ENCODE measurements at places on chromosomes 2 and 18.

GRCh38 chr2:6442252-6442985 is 423.3 kb downstream of the CMPK2 start:
- DNase-seq: no peak

DNA sequence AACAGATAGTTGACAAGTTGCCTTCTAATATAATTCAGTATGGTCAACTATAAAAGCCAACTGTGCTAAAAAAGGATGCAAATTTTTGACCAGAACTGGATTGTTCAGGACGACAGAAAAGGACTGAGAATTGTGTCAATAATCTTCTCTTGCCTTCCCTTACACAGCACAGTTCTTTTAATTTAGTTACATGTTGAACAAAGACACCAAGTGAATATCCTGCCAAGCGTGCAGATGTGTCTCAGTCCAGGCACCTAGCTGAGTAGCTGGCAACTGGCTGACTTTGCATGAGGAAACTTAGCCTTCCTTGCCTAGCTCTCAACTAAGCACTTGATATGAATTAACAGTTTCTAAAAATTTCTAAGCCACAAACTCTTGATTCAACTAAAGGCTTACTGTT is 801.4 kb downstream of the BCL11A start:
- DNase-seq: no peak

GRCh38 chr18:45104049-45104395 is 423.3 kb downstream of the SETBP1 start:
- DNase-seq: no peak

DNA sequence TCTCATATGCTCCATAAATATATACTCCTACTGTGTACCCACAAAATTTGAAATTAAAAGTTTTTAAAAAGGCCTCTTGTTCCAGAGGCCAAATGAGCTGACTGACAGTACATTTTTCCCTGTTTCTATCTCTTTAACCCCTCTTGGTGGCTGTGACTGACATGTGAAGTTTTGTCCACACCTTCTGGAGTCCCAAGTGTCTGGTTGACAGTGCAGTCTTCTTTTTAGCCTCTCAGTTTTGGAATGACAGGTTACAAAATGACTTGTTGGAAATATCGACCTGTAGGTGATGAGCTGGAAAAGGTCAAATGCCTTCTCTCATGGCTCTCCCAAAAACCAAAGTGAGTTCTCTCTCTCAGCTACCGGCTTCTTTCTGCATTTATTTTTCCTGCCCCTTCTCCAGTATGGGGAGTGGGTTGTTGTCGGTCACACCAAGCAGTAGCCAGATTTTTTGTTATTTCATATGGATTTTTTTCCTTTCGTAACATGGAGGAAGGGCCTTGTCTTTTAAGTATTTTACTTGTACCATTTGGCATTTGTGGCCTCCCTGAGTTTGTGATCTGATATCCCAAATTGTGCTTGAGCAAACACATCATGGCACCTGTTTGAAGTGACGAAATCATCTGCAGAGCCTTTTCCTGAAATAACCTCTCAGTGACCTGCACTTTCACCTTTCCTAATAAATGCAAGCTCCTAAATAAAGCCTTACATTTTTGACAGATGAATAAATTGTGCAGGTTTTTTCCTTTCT is 143.9 kb downstream of the ESCO1 start:
- DNase-seq: no peak

DNA sequence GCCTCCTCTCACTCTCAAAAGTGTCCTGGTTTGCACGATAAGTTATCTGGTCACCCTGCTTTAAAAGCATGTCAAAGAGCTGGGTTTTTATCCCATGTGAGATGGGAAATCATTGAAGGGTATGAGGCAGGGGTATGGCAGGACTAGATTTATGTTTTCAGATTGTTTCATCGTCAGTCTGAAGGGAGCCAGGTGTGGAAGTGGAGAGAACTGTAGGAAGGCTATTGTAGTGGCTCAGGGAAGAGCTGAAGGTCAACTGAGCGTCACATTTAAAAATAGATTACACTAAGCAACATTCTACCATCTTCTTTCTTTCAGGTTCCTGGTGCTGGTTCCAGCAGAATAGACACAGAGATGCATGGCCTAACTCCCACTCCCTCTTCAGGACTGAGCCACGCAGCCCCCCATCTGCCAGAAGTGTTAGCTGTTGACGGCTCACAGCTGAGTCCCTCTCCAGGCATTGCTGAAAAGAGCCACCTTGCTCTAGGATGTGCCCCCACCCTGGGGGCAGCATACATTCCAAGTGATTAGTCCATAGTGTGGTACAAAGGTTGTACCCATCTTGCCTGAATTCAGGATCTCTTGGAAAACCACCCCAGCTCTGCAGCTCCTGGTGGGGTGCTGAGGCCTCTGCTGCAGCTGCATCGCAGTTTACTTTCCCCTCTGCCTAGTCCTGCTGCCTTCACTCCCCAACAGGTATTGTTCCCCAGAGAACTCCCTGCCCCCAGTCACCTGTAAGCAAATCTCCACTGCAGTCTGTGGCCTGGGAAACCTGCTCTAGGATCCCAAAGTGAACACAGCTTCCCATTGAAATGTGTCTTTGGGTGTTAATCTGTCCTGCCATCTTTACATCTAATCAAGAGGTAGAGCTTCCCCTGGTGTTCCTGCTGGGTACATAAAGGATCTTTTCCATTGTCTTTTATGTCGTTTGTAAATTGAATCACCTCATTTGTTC is 79.5 kb upstream of the KLF7 start:
- DNase-seq: no peak

DNA sequence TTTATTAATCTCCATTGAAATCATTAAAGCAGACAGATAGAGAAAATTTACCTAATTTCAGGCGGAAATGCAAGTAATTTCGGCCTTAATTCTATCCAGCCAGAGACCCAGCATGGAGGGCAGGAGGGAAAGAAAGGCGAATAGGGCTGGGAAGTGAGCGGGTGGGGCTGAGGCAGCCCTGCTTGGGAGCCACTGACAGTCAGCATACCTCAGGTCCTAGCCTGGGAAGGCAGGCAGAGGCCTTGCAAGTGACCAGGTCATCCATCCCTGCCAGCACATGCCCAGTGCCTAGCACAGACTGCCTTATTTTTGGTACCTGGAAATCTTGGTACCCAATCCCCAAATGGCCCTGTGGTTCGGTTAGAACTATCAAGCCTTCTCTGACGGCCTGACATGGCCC is 1.5 kb downstream of the GDF7 start:
- DNase-seq: no peak

DNA sequence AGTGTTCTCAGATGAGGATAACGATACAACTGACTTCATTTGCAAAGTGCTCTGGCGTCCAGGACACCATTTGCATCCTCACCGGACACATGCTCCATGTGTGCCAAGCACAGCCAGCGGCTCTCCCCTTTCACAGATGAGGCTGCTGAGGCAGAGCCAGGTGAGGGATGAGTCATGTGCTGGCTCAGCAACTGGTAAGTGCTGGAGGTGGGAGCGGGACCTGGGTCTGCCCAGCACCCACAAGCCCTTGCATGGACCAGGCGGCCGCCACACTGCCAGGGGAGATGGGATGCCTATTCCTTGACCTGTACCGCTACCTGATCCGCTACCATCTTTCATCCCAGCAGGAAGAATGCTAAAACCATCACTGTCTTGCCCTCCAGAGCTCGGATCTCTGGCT is 86.2 kb upstream of the ASB18 start:
- DNase-seq: no peak

DNA sequence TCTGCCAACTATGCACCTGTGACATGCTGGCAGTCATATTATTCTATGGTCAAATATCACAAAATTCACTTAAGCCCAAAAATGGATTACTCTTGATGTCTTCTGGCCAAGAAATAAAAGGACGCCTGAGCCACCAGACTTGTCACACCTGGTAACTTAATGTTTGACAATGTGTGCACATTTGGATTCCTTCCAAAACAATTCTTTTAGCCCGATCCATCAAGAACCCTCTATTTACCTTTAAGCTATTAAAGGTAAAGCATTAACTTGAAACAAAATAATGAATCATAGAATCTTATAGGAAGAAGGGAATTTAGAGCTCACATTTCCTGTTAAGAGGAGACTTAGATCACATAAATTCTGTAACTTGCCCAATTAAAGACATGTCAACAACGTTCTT is 46.5 kb upstream of the NFU1 start:
- no peak for DNase-seq

GRCh38 chr2:204795156-204795555 is 249.9 kb downstream of the PARD3B start:
- peak; percentile 69 for DNase-seq

GRCh38 chr2:184780944-184781343 is 182.6 kb downstream of the ZNF804A start:
- DNase-seq: no peak

DNA sequence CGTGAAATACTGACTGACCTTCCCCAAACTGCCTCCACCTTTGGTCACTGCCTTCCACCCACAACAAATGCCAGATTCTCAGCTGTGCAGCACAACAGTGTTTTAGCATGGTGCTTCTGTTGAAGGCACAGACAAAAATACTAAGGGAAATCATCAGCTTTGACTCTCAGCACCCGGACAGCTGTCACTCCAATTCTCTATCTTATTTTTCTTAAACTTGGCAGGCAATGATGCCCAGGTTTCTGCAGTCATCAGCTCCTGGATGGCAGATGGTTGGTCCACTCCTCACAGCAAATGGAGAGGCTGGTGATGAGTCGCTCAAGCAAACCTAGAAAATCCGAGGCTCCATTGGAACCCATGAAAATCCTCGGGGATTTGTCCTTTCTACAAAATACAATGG is 2.9 kb upstream of the FAM124B start:
- DNase-seq: no peak

DNA sequence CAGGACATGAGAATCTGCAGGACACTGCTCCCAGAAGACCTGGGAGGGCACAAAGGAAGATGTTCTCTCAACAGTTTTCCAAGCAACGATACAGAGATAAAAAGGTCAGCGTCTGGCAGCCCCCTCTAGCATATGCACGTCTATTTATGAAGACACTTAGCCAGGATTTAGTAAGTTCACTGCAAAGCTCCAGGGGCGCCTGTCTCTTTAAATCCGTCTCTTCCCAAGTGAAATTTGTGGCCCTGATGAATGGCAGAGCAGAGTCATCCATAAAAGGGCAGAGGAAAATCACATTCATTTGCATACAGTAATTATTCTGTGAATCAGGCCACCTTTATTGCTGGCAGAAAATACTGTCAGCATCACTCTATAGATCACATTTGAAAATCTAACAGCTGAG is 390.9 kb upstream of the SMIM21 start:
- no peak for DNase-seq

- no peak for DNase-seq
These were observed 40.4 kb downstream of the CLIP4 start for GRCh38 chr2:29155578-29155977.

DNA sequence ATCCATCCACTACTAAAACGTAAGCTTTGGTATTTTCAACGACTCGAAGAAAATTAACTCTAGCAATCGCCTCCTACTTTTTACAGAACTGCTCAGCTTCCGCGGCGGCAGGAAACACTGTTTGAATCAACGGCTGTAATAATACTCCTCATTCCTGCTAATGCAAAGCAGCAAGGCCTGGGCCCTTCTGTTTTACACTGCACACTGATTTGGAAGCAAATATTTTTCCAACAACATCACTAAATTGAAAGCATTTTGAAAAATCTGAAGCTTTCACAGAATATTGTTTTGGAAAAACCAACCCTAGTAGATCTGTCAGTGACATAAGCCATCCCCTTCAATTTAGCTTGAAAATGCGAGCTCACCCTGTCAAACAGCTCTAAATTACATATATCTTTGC is 261.2 kb downstream of the TXNL1 start:
- no peak for DNase-seq

DNA sequence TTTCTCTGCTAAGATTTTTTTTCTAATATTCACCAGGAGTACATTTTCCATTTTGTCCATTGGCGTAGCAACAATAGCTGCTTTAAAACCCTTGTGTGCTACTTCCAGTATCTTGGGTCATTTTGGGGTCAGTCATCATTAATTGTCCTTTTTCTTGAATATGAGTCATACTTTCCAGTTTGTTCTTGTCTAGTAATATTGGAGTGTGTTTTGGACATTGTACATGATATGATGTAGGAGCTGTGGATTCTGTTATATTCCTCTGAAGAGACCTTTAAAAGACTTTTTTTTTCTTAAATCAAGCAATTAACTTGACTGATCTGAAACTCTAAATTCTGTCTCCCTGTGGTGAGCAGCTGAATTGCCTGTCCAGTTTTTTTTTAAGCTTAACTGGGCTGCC is 40.8 kb downstream of the AGPS start:
- DNase-seq: no peak

- no peak for DNase-seq
These were observed 35.0 kb upstream of the DSC1 start for GRCh38 chr18:31197676-31198075.

- no peak for DNase-seq
These were observed 3.6 kb downstream of the WDR43 start for GRCh38 chr2:28898048-28898447.

- DNase-seq: no peak
These were observed 177.8 kb downstream of the EIPR1 start for GRCh38 chr2:3199627-3200345.

- no peak for DNase-seq
These were observed 13.9 kb downstream of the PSMD14 start for GRCh38 chr2:161321944-161322648.

DNA sequence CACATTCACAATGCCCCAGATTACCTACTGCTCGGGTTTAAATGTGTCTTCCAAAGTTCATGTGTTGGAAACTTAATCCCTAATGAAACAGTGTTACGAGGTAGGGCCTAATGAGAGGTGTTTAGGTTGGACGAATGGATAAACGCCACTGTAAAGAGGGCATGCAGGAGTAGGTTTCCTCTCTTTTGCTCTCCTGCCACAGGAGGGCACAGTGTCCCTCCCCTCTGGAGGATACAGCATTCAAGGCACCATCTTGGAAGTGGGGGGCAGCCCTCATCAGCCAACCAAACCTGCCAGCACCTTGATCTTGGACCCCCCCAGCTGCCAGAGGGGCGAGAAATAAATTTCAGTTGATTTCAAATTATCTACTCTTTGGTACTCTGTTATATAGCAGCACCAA is 103.5 kb downstream of the TSHZ1 start:
- no peak for DNase-seq

DNA sequence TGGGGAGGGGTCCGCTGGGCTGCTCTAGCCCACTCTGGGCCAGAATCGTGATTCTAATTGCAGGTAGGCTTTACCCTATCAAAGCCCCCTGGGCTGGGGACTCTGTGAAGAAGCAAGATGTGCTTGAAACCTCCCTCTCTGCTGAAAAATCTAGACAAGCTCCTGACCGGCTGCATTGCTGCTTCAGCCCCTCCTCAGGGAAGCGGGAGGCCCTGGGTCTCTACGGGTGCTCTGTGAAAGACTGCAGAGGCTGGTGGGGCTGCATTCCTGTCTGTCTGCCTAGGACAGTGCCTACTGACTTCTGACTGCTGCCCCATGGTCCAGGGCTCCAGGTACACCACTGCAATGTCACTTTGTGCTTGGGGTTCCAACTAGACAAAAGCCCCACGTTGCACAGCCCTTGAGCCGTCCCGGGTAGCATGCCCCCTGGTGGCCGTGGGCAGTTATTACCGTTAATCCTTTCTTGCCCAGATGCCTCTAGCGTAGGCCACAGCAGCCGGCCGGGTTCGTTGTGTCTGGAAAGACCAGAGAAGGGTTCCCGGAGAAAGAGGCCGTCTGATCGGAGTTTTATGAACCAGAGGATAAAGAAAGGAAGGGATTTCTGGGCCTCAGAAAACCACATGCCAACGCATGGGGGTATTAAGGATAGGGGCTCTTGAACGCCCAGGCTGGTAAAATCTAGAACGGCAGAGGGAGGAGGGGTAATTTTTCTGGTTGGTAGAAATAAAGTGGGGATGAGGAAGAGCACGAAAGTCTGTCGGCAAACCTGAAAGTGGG is 15.9 kb upstream of the C1QL2 start:
- no peak for DNase-seq
